ENCODE measurements at places on chromosomes 5 and 9. TPM values are rescaled to one million over a fixed set of nuclear protein-coding genes. Genes with fewer than 3 reads are reported as not detected.
A peak's percentile ranks its signal among the peaks of the same experiment; 100 is the strongest.

Gene ABO
- total RNA-seq: 16.0 TPM

Gene NEUROG1
- total RNA-seq: not detected

Gene C5orf34
- 1.3 TPM for total RNA-seq

Gene PCDHA5
- total RNA-seq: 0.57 TPM

Gene TXNDC8
- not detected for total RNA-seq

Gene ISCA1
- 31.7 TPM for total RNA-seq

GRCh38 chr9:131631306-131631705 lies 86.0 kb downstream of the PRRT1B start:
- no peak overlapping the region for H3K27ac ChIP-seq
- H3K36me3 ChIP-seq: no peaks in the 10 kb centered on the region
- no peaks in the 10 kb centered on the region for H3K27me3 ChIP-seq
- DNase-seq: no peak
- H3K4me1 ChIP-seq: peaks cover 2% of the 10 kb centered on the region

DNA sequence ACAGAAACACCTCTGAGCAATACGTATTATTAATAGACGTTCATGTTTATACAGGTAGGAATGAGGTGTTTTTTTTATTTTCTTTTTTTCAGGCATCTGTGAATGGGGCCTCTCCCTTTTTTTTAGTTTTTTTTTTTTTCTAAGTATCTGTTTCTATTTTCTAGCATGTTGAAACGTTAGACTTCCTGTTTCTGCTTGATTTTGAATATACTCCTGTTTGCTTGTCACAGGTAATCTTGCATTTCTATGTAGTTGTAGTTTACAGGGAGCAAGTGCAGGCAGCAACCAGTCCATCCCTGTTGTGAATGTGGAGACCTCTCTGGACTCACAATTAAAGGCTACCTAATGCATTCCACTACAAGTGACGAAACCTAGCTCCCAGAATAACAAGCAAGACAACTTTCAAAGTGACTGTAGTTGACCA lies 22.8 kb upstream of the TNFAIP8 start:
- DNase-seq: no peak
- no peak overlapping the region for H3K4me3 ChIP-seq
- H3K36me3 ChIP-seq: no peaks in the 10 kb centered on the region
- H3K4me1 ChIP-seq: peaks cover 3% of the 10 kb centered on the region
- H3K27ac ChIP-seq: no peak overlapping the region

DNA sequence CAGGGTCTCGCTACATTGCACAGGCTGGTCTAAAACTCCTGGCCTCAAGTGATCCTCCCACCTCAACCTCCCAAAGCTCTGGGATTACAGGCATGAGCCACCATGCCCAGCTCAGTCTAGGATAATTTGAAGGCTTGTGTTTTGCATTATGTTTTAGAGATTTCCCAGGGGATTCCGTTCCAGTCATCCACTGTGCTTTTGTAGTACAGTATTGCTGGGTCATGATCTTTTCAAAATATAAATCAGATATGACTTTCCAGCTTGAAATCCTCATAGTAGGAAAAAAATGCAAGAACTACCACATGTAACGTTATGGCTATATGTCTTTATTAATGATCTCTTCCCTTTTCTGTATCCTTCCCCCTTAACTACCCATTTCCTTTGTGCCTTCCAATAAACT lies 338.1 kb downstream of the PRELID2 start:
- no peak overlapping the region for H3K4me3 ChIP-seq
- H3K4me1 ChIP-seq: no peaks in the 10 kb centered on the region
- no peaks in the 10 kb centered on the region for H3K27me3 ChIP-seq
- no peaks in the 10 kb centered on the region for H3K36me3 ChIP-seq

- H3K4me3 ChIP-seq: no peak overlapping the region
- no peak overlapping the region for H3K27ac ChIP-seq
- DNase-seq: no peak
- no peaks in the 10 kb centered on the region for H3K27me3 ChIP-seq
- no peaks in the 10 kb centered on the region for H3K36me3 ChIP-seq
Measured at GRCh38 chr5:157050050-157050449, 8.9 kb downstream of the HAVCR1 start.

DNA sequence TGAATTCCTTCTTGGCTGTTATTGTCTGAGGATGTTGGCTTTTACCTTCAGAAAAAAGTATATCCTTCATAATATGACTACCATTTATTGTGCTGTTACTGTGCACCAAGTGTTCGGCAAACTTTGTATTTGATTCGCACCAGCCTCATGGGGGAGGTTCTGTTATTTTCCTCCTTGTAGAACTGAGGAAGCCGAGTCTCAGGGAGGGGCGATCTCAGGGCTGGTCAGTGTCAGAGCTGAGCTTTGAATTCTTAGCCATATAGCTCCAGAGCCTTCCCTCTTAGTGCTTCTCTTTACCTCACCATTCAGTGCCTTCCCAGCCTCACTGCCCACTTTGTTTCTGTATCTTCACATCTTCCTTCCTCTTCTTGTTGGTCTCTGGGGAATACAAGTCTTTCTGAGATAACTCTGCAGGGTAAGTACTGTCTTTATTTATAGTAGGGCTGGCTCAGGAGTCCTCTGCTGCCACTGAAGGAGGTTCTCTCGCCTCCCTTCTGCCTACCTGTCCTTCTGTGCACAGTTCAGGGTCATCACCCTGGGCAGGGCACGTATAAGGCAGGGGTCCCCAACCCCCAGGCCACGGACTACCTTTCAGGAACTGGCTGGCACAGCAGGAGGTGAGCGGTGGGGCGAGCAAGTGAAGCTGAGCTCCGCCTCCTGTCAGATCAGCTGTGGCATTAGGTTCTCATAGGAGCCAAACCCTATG lies 48.4 kb downstream of the GALNT10 start:
- no peak overlapping the region for H3K27ac ChIP-seq
- H3K4me3 ChIP-seq: no peak overlapping the region
- no peak for DNase-seq
- H3K36me3 ChIP-seq: no peaks in the 10 kb centered on the region
- H3K4me1 ChIP-seq: peaks cover 13% of the 10 kb centered on the region

DNA sequence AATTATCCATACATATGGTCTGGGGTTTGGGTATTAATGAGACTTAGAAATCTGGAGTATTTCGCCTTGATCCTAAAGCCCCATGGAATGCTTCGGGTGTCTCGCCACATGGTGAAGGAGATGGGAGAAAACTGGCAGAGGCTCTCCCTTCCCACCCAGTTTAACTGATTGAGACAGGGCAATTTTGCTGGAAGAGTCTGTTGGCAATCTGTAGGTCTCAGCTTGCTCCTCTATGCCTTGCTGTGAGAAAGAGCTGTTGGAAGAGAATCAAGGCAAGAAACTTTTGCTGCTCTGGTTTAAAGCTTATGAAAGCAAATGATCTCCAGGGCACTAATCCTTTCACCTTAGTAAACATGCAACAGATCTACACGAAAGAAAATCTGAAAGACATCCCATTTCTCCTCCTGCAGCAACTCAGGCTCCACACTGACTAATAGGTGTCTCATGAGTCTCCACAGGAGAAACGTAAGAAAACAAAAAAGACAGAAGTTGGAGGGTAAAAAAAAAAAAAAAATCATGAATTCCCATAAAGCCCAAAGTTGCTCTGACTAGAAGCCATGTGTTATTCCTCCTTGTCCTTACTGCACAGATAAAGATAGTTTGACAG lies 369.9 kb downstream of the EFNA5 start:
- no peaks in the 10 kb centered on the region for H3K27me3 ChIP-seq
- H3K27ac ChIP-seq: no peak overlapping the region
- no peaks in the 10 kb centered on the region for H3K36me3 ChIP-seq

GRCh38 chr5:78523314-78524193 lies 125.0 kb downstream of the LHFPL2 start:
- no peaks in the 10 kb centered on the region for H3K36me3 ChIP-seq
- H3K4me3 ChIP-seq: no peak overlapping the region
- H3K27ac ChIP-seq: peak overlapping the region; percentile 11

DNA sequence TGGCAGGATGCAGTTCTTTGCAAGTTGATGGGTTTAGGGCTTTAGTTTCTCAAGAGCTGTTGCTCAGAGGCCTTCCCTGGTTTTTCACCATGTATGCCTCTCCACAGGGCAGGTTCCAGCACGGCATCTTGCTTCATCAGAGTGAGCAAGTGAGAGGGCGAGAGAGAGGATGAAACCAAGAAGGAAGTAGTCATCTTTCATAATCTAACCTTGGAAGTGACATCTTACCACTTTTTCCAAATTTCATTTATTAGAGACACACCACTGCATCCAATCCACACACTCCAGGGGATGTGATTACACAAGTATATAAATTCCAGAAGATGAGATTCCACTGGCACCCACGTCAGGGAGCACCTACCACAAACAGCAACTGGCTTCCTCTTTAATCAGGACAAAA lies 294.4 kb downstream of the MARCHF11 start:
- peaks cover 10% of the 10 kb centered on the region for H3K4me1 ChIP-seq
- H3K4me3 ChIP-seq: no peak overlapping the region
- H3K36me3 ChIP-seq: no peaks in the 10 kb centered on the region
- no peak overlapping the region for H3K27ac ChIP-seq

DNA sequence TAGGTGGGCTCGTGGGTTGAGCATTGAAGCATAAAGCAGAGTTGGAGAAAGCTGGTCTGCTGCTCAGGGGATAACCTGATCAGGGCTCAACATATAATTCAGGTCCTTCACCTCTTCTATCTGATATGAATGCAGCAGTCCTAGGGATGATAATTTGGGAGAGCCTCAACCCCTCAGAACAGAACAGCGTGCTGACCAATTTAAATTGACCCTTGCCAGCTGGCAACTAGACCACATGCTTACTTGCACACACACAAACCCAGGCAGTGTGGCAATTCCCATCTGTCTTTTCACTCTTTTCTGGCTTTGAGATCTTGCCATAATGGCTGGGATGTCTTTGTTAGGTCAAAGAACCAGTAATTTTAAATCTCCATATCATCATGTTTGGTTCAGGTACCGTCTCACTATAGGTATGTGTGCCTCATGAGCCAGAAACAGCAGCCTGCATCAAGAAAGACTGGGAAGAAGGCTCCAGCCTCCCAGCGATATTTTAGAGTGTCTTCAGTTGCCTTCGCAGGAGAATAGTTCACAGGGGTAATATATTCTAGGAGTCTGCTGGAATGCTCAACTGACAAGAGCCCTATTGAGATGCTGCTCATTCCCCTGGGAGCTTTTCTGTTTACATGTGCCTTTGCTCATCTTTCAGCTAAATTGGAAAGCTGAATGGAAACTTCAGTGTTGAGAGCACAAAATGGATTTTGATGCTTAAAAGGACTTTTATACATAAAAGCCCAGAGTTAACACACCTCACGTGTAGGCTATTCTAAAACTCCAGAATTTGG lies 497.6 kb downstream of the RASEF start:
- no peak for DNase-seq
- H3K36me3 ChIP-seq: no peaks in the 10 kb centered on the region
- H3K27ac ChIP-seq: no peak overlapping the region
- H3K4me1 ChIP-seq: no peaks in the 10 kb centered on the region
- no peak overlapping the region for H3K4me3 ChIP-seq

DNA sequence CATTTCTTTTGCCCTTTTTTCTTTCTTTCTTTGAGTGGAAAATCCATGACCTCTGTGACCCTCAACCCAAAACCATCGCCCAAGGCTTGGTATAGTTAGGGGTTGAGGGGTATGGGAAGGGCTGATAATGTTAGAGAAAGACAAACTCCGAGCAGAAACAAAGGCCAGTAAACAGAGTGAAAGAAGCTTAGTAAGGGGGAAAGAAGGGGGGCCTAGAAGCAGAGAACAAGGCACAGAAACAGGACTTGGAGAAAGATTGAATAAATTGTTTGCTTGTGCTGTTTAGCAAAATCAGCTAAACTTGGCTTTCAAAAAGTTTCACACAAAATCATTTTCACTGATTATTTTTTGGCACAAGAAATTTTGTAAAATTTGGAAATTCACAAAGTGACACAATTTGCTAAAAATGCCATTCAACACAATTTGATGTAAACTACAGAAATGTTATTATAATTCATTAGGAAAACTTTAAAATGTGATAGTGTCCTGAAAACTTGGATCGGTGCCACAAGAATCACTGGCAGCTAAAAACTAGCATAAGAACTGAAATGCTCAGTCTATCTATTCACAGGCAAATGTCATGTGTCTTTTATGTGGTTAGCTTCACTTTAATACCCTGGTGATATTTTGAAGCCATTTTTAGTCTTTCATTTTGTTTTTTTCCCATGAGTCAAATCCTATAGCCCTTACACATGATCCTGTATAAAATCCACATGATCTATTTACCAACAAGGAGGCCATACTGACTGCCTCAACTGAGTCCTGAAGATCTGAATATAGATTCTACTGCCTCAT lies 276.4 kb downstream of the NR2F1-AS1 start:
- H3K36me3 ChIP-seq: no peaks in the 10 kb centered on the region
- no peak for DNase-seq
- no peaks in the 10 kb centered on the region for H3K27me3 ChIP-seq
- no peak overlapping the region for H3K4me3 ChIP-seq

DNA sequence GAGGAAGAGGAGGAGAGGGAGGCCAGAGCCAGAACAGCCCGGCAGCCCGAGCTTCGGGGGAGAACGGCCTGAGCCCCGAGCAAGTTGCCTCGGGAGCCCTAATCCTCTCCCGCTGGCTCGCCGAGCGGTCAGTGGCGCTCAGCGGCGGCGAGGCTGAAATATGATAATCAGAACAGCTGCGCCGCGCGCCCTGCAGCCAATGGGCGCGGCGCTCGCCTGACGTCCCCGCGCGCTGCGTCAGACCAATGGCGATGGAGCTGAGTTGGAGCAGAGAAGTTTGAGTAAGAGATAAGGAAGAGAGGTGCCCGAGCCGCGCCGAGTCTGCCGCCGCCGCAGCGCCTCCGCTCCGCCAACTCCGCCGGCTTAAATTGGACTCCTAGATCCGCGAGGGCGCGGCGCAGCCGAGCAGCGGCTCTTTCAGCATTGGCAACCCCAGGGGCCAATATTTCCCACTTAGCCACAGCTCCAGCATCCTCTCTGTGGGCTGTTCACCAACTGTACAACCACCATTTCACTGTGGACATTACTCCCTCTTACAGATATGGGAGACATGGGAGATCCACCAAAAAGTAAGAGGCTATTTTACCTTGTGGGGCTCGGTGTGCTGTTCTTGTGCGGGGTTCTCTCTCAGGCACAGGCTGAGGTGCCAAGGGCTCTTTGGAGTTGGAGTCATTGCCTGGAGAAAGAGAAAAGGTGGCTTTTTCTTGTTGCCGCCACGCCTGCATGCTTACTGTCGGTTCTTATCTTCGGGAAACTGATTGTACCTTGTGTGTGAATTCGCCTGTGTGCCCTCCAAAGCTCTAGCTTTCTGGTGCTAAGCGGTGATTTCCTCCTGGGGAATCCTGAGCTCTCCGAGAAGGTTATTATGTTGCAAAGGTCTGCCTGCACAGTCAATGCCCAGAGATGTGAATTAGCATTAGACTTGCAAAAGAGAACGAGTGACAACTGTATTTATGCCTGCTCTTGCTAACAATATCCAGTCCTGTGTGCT lies at the start of gene ISL1:
Gene ISL1, plus strand, starts transcription at position 318 of the 991 bp plus-strand sequence. Its CDS starts 224 bp downstream, at position 542.
- H3K36me3 ChIP-seq: no peaks in the 10 kb centered on the region
- no peaks in the 10 kb centered on the region for H3K27me3 ChIP-seq
- DNase-seq: no peak
- no peak within 1 kb of the TSS for H3K27ac ChIP-seq
- H3K4me3 ChIP-seq: no peak within 1 kb of the TSS

- DNase-seq: no peak
- no peaks in the 10 kb centered on the region for H3K27me3 ChIP-seq
- H3K27ac ChIP-seq: no peak overlapping the region
- H3K4me3 ChIP-seq: no peak overlapping the region
- H3K36me3 ChIP-seq: no peaks in the 10 kb centered on the region
Measured at GRCh38 chr5:40717281-40717680, 37.6 kb downstream of the PTGER4 start.

- H3K36me3 ChIP-seq: no peaks in the 10 kb centered on the region
- H3K27me3 ChIP-seq: no peaks in the 10 kb centered on the region
- H3K4me3 ChIP-seq: no peak overlapping the region
- H3K27ac ChIP-seq: no peak overlapping the region
Measured at GRCh38 chr9:124296094-124296493, 38.3 kb downstream of the NEK6 start.

GRCh38 chr5:149367249-149367971 lies 9.6 kb downstream of the PCYOX1L start:
- DNase-seq: peak; percentile 53
- no peaks in the 10 kb centered on the region for H3K4me1 ChIP-seq
- no peak overlapping the region for H3K27ac ChIP-seq
